ENCODE measurements at places on chromosomes 12 and 14.
A peak's percentile ranks its signal among the peaks of the same experiment; 100 is the strongest.

- peak; percentile 79 for DNase-seq
These were observed 13.1 kb downstream of the KRT83 start for GRCh38 chr12:52307836-52308805.

- DNase-seq, result no peak
These were observed 356.7 kb downstream of the ETNK1 start for GRCh38 chr12:22981711-22982110.

DNA sequence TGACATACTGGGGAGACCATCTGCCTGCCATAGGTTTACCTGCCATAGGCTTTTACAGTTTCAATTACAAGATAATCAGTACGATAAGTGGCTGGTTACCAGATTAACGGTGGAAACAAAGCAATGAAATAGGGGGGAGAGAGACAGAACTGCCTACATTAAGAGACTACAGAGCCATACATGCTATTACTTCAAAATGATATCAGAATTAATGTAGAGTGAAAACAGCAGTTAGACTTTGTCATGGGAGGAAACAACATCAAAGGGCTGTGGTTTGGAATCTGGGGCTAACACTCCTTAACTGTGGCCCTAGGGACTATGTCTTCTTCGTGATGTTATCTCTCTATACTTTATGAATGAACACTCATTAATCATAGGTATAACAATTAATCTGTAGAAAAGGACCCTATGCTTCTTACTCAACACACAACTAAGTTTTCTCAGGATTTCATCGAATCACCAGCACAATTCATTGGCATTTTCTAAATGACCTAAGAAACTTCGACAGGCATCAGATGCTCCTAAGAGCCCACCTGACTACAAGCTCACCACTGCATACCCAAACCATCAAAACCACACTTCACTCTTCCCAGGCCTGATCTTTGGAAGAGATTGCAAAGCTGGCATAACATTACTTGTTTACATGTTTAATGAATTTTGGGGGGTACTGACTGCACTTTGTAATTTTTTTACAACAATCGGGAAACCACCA lies 475.6 kb upstream of the SOX5 start:
- no peak for DNase-seq

GRCh38 chr12:54142114-54142475 lies 46.7 kb downstream of the SMUG1 start:
- DNase-seq, result no peak

DNA sequence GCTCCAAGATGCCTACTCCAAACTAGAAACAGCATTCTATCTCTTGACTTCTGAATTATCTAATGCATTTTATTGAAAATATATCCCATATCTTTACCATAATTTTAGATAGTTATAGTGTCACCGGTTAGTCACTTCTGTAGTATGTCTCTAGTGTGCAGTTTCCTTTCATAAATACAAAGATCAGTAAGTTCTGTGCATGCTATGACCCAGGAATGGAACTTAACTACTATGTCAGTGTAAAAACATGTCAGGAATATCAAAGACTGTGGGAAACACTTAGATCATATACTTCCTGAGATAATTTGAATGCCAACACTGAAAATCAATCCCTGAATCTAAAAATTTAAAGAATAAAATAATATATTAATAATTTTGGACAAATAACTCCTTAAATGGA lies 237.6 kb downstream of the ATXN7L3B start:
- no peak for DNase-seq

DNA sequence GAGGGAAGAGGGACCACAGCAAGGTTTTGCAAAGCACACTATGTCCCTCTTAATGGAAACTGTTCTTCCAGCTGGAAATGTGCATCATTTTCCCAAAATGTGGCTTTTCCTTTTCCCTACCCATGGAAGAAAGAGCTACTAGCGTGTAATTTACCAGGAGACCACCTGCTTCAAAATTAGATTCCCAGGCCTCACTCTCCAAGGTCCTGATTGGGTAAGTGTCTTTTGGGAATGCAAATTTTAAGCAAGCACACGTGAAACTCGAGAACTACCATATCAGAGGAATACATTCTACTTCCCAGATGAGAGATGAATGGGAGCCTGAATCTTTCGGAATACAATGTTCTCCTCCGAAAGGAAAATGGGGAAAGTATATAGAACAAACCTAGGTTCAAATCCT lies 201.6 kb upstream of the NOS1 start:
- no peak for DNase-seq

DNA sequence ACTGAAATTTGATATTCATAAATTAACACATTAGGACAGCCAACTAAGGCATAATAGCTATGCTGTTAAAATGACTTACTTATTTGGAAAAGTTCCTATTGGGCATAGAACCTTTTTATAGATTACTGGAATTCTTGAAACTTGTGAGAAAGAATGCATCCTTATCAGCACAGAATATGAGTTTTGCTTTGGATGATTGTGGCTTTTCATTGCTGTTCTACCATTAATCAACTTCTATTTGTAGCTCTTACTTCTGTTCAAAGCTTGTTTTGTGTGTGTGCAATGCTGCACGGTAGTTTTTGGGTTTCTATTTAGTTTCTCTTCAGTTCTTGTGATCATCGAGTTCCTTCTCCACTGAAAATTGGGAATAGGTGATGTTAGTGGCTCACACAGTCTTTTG lies 152.4 kb upstream of the PELI2 start:
- no peak for DNase-seq

GRCh38 chr12:131735476-131736445 lies 24.9 kb downstream of the SFSWAP start:
- DNase-seq, result no peak

- DNase-seq, result peak; percentile 34
These were observed 62.0 kb downstream of the SLC25A47 start for GRCh38 chr14:100384819-100385813.

DNA sequence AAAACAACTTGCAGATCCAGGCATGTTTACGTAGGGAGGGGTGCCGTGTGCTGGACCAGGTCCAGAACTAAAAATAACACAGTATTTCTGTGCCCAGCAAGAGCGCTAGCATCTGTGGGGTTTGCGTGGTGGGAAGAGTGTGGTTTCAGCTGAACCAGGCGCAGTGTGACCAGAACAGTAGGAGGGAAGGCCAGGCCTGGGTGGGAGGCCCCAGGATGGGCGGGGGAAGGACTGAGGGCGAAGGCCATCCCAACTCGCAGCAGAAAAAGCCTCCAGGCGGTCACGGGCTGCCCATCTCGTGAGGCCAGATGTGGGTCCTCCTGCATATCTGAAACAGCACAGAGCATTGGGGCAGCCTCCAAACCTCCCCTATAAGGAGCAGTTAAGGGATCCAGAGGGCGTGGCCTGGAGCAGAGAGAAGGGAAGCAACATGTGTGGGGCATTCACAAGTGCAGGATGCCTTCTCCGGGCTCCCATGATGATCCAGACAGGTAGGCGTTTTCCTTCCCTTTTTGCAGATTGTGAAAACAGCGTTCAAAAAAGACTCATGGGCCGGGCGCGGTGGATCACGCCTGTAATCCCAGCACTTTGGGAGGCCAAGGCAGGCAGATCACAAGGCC lies 17.8 kb upstream of the CD9 start:
- peak; percentile 84 for DNase-seq

DNA sequence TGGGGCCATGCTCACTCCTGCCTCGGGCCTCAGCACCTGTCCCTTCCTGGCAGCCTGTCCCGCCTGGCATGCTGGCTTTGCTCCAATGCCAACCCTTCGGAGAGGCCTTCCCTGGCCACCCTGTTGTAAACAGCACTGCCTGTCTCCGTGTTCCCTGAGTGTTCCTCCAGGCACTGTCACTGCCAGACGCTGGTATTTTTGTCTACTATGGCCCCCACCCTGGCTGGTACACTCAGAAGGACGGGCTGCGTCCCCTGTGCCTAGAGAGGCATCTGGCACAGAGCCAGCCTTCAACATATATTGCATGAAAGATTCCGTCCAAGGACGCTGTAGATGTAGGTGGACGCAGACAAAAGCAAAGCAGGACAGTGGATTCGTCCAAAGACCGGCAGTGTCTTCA lies 2.7 kb upstream of the ASPG start:
- no peak for DNase-seq

- DNase-seq, result no peak
These were observed 33.9 kb upstream of the FAM222A start for GRCh38 chr12:109679501-109680263.

- no peak for DNase-seq
These were observed 807.8 kb downstream of the AACS start for GRCh38 chr12:125873016-125873415.

- no peak for DNase-seq
These were observed 238.9 kb downstream of the CHST11 start for GRCh38 chr12:104695453-104696148.

DNA sequence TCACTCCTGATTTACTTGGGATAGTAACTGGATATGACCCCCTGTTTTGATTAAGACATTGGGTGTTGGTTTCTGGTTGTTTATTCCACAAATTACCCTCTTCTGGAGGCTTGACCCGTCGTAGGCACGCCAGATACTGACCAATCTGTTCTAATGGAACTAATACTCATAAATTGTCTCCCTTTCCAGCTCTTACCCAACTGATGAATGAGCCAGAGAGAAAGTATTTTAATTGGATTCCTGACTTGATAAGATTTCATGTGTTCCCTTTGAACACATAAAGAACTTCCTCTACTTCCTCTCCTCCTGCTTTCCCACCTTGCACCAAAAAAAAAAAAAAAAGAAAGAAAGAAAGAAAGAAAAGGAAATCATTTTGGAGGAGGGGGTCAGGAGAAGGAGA lies 340.9 kb downstream of the PCNX1 start:
- peak; percentile 59 for DNase-seq

DNA sequence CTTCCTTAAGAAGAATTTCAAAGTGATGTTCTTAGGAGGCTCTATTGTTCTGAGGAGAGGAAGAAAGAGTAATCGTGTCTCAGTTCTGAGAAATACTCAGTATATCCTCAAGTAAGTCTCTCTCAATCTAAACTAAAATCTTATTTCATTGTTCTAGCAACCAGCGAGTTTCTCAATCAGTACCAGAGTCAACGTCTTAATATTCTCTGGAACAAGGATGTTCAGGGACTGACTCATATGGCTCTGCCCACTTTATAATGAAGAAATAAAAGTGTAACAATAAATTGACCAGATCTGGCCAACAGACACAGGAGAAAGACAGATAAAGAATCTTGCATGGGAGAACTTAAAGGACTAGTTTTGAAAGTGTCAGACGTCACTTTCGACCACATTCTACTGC lies 469.8 kb upstream of the FLRT2 start:
- DNase-seq, result no peak

Measured in LoVo (cell line).